ENCODE measurements at places on chromosomes 4 and X. TPM values are rescaled to one million over a fixed set of nuclear protein-coding genes. Genes with fewer than 3 reads are reported as not detected.
A peak's percentile ranks its signal among the peaks of the same experiment; 100 is the strongest.

GRCh38 chr4:185017964-185018772, at the start of gene HELT:
TSS of gene HELT (plus strand) at chr4:185018490. CDS start at chr4:185018929, 439 bp downstream.
- DNase-seq = no peak

DNA sequence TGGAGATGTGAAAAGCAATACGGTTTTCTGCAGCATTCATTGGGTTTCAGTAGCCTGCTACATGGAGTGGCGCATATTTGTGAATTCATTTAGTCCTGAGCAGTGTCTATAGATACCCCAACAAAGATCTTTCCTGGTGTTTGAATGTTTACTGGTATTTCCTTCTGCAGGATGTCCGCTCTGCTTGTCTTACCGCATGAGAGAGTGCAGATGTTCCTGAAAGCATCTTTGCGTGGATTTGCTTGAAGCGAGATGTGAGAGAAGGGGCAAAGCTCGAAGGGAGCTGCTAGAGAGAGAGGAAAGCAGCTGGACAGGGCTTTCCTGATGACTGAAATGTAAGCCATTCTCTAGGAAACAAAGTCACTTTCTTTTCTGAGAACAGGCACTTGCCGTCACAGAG, 40.9 kb upstream of the GYPA start:
- DNase-seq = no peak

- DNase-seq = peak; percentile 52
These were observed 20.3 kb downstream of the APOO start for GRCh38 chrX:23887451-23887850.

The CFAP47 gene
- total RNA-seq = not detected

The SPANXA1 gene
- total RNA-seq = not detected

DNA sequence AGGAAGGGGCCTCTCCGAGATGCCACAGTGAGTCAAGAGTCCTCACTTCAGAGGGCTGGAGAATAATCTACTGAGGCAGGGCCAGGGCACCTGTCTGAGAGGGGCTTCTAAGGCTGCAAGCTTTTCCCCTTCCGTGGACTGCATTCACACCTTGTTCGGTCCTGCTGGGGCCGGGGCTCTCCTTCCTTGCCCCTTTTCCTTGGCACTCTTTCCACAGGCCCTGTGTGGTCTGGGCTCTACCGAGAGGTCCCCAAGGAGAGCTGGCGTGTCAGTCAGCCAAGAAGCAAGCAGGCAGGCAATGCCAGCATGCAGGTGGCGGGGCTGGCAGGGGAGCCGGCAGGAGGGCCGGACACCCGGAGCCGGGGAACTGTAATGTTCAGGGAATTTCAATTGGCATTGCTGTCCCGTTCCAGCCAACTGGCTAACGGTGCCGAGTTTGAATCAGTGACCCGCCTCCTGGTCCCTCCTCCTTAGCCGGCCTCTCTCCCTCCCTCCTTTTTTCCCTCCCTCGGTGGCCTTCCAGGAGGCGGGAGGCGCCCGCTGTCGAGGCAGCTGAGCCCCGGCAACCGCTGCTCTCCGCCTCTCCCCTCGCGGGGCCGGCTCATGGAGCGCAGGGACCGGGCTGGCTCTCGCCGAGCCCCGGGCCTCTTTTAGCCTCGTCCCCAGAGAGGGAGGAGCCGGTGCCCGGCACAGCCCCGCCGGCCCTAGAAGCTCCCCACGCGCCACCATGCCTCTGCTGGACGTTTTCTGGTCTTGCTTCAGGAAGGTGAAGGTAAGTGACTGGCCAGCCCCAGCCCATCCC, at the start of gene STARD8:
Gene STARD8, plus strand, starts transcription at position 511 of the 802 bp plus-strand sequence. Its CDS starts 217 bp downstream, at position 728.
- no peak for DNase-seq

GRCh38 chr4:110487873-110488272, 11.9 kb downstream of the ENPEP start:
- DNase-seq = no peak

GRCh38 chr4:66704243-66704642, 841.1 kb downstream of the CENPC start:
- DNase-seq = no peak

DNA sequence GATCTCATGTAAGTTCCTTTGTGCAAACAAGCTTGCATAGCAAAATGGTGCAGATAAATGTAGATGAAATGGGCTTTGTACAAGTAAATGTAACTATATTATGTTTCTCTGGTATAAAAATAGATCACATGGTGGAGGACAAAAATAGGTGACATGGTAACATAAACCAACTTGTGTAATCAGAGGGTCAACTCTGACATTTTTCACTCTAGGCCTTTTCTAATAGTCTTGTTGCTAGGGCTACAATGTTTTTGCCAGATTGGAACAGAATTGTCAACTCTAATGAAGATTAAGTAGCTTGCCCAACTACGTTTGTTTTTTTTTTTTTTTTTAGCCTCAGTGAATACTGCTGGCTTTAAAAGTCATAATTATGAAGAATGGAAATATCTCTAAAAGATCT, 11.5 kb downstream of the MAD2L1 start:
- no peak for DNase-seq

Data from transverse colon (tissue), 4 donors.